ENCODE measurements at places on chromosomes 4 and X. TPM values are rescaled to one million over a fixed set of nuclear protein-coding genes. Genes with fewer than 3 reads are reported as not detected.

The PCDH11X gene
- not detected for total RNA-seq

The OGT gene
- total RNA-seq = 360 TPM

The FRG2 gene
- not detected for total RNA-seq

The PRPS2 gene
- total RNA-seq = 64.6 TPM

The PRR32 gene
- total RNA-seq = not detected

The ZFP92 gene
- 1.7 TPM for total RNA-seq

The GPC4 gene
- total RNA-seq = not detected

The CHRNA9 gene
- total RNA-seq = not detected

The C4orf36 gene
- not detected for total RNA-seq

The DCLK2 gene
- 0.08 TPM for total RNA-seq

The FAM9B gene
- not detected for total RNA-seq

The RLIM gene
- total RNA-seq = 31.5 TPM

The DRD5 gene
- total RNA-seq = not detected

The CT47B1 gene
- total RNA-seq = not detected

The CAPN6 gene
- total RNA-seq = not detected

The C4orf51 gene
- total RNA-seq = not detected

The DCX gene
- not detected for total RNA-seq

The CCNA2 gene
- total RNA-seq = 104 TPM

The SLITRK4 gene
- not detected for total RNA-seq

The UCP1 gene
- not detected for total RNA-seq

The SHISA3 gene
- total RNA-seq = 0.60 TPM

The AWAT2 gene
- not detected for total RNA-seq

The TMEM164 gene
- 18.7 TPM for total RNA-seq

The KLHL4 gene
- total RNA-seq = 0.05 TPM

The NAP1L3 gene
- 1.0 TPM for total RNA-seq

The PCDH18 gene
- 0.18 TPM for total RNA-seq

Data from activated CD4-positive, alpha-beta memory T cell treated with anti-CD3 and anti-CD28 coated beads, Interleukin-2, amount 10 ng/mL, durations not matched to agents 7 days and 5 days (primary cell).